Smooth muscle cell of the brain vasculature (primary cell): ENCODE measurements at places on chromosomes 1 and 21.

DNA sequence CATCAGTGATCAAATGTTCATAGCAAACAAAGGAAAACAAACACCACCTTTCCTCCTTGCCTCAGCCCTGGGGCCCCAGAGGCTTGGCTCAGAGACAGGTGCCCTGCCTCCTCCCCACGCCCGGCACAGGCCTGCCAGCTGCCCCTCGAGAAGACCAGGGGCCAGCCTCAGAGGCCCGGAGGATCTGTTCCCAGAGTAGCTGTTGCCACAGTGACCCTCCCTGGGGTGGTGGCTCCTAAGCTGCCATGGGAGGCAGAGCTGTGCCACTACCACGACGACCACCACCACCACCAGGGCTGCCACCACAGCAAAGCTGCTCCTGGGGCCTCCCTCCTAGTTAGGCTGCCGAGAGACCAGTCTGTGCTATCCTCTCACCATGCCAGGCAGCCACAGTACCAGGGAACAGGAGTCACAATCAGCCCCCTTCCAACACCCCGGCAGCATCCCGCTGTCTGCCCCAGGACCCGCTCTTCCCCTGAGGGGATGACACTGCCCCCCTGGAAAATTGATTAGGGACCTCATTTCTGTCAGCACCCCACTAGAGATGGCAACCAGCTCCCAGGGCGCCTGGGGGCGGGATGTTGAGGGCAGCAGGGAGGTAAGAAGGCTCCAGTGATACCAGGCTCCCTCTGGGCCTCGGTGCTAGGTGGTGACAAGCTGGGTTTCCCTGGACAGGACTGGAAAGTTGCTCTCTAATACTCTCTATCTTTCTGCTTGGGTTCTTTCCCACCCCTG is 30.5 kb downstream of the KCNC4 start:
- DNase-seq, result no peak

GRCh38 chr1:212007886-212008285 is 27.5 kb downstream of the INTS7 start:
- DNase-seq, result no peak

DNA sequence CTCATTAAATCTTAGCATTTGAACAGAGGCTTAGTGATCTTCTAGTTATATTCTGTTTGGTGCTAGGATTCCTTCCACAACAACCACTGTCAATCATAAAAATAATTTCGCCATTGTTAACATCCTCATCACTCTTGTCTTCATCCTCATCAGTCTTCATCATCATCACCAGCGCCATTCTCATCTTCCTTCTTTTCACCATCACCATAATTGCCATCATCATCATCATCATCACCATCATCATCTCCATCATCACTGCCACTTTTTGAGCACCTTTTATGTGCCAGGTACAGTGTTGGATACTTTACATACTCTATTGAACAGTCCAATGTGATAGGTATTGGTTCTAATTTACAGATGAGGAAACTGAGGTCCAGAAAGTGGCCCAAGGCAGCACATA is 245.7 kb downstream of the PTPRU start:
- no peak for DNase-seq

DNA sequence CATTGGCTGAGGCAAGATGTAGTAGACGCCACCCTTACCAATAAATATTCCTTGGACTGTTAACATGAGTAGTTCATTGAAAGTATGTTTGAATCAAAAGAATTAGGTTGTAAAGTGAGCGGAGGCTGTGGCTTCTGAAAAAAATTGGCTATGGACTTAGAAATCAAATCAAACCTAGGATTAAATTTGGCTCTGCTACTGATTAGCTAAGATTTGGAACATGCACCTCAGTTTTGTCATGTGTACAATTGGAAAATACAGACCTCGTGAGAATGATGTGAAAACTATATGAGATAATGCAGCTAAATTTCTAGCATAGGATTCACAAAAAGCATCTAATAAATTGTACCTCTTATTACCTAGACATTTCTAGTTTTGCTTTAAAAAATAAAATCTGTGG is 85.3 kb upstream of the USP25 start:
- no peak for DNase-seq

GRCh38 chr1:94463765-94464330 is 45.7 kb downstream of the ABCD3 start:
- DNase-seq, result peak; percentile 21

DNA sequence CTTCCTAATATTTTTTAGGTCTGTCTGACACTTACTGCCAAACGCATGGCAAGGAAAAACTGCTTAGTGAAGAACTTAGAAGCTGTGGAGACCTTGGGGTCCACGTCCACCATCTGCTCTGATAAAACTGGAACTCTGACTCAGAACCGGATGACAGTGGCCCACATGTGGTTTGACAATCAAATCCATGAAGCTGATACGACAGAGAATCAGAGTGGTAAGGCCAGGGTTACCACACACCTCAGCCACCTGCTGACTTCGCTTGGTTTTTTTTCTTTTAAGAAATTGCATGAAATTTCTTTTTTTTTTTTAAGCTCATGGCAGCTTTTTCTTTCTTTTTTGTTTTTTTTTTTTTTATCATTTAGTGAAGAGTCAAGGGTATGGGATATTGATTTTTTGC is 17.2 kb downstream of the ATP1A1 start:
- no peak for DNase-seq

DNA sequence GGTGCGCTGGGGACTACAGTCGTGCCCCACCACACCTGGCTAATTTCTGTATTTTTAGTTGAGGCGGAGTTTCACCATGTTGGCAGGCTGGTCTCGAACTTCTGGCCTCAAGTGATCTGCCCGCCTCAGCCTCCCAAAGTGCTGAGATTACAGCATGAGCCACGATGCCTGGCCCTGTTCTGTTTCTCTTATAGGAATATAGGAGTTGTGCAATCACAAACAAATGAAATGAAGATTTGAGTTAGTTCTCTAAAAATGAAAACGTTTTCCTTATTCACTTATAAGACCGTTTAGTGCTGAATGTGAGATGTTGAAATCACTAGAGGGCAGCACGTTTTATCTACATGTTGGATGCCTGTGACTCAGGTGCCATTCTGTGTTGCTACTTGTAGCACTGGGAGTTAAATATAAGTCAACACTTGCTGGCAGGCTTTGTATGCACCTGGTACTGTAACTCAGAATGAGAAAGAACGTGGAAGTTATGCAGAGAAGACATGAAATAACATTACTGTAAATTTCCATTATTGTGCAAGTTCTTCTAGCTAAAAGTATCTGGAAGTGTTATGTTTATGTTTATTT is 45.8 kb downstream of the MIGA1 start:
- DNase-seq, result peak; percentile 45

DNA sequence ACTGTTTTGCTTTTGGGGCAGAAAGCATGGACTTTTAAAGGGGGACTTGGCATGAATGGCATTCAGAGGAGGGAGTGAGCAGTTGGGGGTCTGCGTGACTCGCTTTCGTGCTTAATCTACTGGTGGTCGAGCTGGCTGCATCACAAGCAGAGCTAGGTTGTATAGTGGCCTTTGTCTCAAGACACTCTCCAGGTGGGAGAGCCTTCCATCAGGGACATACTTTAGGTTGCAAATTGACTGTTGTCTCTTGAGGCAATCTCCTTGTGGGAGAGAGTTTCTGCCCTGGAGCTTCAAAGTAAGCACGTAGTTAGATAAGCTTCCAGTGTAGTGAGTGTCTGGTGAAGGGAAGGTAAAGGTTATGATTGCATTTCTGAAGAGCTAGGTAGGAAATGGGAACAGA is 93.9 kb downstream of the C1orf21 start:
- DNase-seq, result no peak

DNA sequence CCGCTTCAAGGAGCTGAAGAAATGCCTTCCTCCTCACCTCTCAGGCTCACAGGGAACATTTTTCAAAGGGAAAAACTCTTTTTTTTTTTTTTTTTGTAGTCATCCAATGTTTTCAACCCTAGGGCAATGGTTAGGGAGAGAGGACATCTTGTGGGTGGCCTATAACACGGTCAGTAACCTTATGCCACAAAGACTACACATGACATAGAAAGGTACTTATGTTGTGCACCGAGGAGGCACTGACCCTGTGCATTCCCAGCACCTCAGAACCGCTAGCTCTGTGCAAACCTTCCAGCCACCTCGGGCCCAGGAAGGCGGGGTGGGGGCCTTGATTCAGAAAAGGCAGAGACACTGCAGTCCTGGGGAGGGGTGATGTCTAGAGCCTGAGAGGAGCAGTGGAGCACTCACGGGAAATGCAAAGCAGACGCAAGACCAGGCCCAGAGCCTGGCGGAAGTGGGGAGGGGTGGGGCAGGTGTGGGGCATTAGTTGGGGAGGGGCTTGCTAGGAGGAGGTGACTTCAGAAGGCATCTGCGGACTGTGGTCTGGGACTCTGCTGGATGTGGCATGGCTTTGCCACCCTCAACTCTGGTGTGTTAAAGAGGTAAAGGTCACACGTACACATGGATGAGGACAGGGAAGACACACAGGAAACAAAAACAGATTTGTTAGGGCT is 68.6 kb downstream of the MDM4 start:
- no peak for DNase-seq

GRCh38 chr1:16155537-16156410 is at the start of gene EPHA2:
Gene EPHA2, minus strand, starts transcription at chr1:16156069. Its CDS starts 137 bp downstream, at chr1:16155932.
- no peak for DNase-seq

- no peak for DNase-seq
Observed at GRCh38 chr1:67803380-67804279, 29.6 kb downstream of the GNG12 start.

- no peak for DNase-seq
Observed at GRCh38 chr21:34967509-34968289, 81.4 kb downstream of the RUNX1 start.

DNA sequence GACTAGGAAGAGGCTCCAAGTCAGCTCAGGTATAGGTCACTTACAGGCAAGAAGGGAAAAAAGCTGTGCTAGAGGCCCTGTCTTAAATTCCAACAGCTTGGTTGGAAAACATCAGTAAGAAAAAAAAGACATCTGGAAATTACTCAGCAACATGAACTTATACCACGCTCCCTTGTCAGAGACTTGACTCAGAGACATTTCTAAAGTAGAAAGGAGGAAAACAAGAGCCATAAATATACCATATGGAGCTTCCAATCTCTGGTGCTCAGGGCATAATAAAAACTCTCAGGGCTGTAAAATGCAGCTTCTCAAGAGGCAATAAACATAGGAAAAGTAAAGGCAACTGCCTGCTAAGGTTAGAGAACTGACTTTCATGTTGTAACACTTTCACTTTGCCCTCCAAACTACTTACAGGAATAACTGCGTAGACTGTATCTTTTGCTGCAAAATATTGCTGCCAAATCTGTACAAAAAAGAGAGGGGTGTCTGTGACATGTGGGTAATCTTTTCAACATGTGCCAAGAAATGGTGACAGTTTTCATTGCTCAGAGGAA is 14.7 kb downstream of the ATPAF1 start:
- DNase-seq, result no peak

DNA sequence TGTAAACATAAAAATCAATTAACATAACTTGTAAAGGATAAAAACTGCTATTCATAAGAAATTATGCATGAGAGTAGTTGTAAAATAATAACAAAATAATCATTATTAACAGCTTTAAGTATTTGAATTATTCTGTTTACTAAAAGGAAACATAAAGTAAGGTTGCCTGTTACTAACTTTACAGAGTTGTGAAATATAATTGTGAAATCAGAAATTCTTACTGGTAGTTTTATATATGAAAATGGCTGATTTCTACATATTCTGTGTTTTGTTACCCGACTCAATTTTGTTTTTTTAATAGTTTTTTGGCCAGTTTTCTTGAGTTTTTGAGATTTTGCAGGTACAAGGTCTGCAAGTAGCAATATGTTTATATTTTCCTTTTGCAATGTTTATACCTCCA is 27.8 kb downstream of the FNBP1L start:
- no peak for DNase-seq

DNA sequence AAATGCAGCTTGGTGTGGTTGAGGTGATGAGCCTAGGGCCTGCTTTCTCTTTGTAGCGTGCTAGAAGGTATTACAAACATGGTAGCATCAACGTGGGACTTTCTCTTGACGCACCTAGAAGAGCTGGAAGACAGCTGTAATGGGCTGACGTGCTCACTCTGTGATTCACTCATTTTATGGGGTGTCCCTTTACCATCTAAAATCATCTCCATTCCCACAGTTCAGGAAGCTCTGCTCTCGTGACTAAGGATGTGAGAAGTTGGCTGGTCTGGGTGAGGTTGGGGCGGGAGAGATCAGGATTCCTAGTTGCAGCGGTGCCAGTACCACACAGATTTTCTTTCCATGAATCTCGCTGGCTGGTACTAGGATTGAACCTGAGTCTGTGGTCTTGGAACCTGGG is 4.2 kb downstream of the HTR6 start:
- no peak for DNase-seq

- DNase-seq, result no peak
Observed at GRCh38 chr1:62283986-62284385, 35.2 kb downstream of the KANK4 start.

DNA sequence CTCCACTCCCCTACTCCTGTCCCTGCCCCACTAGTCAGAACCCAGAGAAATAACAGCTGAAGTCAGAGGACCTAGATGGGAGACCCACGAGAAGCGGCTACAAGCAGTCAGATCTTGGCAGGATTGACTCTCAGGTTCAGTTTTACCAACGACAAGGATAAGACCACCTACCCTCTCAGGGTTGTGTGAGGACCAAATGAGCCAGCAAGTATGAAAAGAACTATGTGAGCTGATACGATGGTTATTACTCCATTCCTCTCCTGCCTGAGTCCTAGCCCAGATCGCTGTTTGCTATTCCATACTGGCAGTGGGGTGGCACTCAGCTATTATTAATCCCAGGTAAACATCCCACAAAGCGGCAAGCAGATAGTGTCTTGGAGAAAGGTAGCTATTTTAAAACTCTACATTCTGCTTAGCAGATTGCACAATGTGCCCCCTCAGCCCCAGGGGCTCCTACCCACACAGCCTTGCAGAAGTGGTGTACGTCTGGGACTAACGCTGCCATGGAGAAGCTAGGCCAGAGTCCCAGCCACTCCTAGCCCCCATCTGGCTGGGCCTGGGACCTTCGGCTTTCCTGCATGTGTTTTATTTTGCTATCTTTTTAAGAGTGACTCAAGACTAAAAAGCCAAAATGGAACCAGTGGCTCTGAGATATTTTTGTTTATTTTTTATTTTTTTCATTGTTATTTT is 58.9 kb downstream of the CD46 start:
- DNase-seq, result no peak

DNA sequence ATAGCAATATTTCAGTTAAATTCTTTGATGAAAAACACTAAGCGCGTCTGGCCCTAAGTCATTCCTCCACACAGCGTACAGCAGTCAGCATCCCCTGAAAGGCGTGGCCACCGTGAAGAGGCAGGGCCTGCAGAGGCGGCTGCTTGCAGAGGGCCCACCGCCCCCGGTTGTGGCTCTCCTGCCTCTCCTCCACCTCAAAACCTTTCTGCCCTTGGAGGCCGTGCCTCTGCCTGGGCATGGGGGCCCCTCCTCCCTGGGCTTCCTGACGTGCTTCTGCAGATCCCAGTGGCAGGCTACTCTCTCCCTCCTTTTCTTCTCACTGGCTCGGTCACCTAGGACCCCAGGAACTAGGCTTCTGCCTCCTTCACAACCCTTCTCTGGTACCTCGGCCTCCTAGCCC is 16.2 kb downstream of the CLSTN1 start:
- no peak for DNase-seq

DNA sequence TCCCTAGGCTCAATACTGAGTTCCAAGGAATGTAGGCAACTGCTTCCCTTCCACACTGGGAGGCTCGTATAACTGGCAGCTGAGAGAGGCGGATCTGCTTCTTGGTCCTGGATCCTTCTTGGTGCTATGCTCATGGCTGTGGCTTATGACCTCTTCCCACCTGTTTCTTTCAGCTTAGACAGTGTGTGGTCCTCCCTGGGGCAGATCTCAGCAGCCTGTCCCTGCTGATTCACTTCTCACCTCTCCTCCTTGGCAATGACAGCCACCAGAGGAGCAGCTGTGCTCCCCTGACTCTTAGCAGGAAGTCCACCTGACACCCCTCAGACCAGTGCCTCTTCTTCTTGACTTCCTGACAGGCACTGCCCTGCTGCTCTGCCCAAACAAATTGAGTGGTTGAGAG is 75.1 kb upstream of the PTGFRN start:
- DNase-seq, result no peak
